ENCODE measurements at places on chromosomes 16 and 17.

- no peak for DNase-seq
Measured at GRCh38 chr17:47318197-47318918, 5.4 kb upstream of the EFCAB13 start.

DNA sequence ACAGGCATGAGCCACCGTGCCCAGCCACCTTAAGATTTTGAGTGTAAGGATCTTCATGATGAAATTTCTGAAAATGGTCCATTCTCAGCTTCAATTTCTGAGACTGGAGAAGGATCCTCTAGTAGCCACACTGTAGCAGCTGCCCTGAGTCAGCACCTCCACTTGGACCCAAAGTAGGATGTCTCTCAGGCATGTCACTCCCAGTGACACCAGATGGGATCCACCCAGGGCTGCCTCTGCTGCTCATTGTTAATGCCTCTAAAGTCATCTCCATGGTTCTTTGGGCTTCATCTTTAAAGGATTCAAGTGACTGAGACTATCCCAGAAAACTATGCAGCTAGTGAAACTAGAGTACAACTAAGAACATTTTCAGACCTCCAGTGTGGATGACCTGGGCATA lies 7.9 kb downstream of the PLD6 start:
- DNase-seq = no peak

DNA sequence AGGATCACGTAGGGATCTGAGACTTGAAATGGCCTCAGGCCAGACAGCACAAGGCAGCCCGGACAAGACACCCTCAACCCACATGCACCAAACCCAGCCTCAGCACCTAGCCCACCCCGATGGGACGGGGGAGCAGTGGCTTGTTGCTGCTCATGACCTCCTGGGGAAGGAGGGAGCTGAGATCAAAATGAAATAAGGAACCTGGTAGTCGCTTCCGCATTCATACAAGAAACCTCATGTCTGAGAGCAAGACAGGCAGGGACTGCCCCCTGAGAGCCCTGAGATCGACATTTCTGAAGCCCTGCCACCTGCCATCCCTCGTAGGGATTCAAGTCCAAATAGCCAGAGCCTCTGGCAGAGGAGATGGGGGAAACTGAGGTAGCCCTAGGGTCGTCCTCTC lies 5.7 kb upstream of the CEP131 start:
- DNase-seq = peak; percentile 24

DNA sequence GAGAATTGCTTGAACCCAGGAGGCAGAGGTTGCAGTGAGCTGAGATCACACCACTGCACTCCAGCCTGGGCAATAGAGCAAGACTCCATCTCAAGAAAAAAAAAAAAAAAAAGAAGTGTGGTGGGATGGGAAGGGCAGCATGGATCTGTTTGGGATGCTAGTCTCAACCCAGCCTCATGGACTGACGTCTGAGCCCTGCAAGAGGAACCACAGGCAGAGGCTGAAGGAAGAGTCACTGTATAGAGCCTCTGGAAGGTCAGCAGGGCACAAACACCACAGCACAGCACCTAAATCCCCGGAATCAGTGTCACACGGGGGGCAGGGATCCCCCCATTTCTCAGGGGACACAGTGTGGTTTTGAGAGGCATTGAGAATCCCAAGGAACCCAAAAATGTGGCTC lies 10.9 kb upstream of the CXCL16 start:
- no peak for DNase-seq

- DNase-seq = no peak
Measured at GRCh38 chr17:28460901-28461300, 12.5 kb upstream of the SLC13A2 start.

DNA sequence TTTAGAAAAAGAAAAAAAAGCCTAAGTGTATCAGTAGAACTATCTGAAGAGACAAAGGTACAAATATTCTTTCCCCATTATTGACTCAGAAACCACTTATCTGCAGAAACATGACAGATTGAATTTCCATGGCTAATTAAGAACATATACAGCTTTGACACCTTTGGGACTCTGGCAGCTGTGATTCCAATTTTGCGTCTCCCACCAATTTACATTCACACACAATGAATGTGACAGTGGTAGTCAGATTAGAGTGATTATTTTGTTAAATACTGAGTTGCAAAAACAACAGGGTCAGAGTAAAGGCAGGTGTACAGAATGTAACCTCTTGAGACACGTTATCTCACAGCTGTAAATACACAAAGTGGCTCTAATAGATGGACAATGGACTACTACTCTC lies 5.3 kb upstream of the PPM1D start:
- no peak for DNase-seq

DNA sequence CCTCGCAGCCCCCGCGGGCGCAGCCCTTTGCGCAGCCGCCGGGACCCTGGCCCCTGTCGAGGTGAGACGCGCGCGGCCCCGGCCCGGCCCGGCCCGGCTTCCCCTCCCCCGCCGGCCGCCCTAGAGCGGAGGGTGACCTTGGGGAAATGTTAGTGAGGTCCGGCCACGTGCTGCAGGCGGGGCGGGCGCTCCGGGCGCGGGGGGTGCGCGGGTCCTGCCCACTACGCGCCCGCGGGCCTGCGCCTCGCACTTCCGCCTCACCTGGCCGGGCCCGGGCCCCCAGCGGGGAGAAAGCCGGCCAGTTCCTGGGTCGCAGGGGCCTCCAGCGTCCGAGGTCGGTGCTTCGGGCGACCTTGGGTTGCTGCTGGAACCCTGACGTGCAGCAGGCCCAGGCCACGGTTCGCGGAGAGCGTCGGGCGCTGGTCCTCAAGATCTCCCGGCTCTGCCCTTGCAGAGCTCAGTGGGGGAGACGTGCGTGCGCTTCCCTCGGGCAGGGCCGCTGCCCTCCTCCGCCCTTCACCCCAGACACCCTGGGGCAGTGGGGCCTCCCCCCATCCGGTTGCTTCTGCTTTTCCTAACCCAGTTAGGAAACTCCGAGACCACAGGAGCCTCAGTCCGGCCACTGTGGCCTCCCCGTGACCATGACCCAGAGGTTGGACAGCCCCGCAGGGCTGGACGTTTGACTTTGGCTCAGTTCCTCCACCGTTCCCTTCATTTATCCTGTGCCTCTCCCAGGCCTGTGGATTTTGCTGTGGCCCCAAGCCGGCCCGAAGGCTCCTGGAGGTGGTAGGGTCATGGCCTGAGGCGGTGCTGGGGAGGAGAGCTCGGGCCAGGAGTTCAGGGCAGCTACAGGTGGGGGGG lies 791 bp downstream of the MCRIP2 start:
- peak; percentile 39 for DNase-seq

- DNase-seq = no peak
Measured at GRCh38 chr17:8327303-8327649, 12.4 kb upstream of the ODF4 start.

DNA sequence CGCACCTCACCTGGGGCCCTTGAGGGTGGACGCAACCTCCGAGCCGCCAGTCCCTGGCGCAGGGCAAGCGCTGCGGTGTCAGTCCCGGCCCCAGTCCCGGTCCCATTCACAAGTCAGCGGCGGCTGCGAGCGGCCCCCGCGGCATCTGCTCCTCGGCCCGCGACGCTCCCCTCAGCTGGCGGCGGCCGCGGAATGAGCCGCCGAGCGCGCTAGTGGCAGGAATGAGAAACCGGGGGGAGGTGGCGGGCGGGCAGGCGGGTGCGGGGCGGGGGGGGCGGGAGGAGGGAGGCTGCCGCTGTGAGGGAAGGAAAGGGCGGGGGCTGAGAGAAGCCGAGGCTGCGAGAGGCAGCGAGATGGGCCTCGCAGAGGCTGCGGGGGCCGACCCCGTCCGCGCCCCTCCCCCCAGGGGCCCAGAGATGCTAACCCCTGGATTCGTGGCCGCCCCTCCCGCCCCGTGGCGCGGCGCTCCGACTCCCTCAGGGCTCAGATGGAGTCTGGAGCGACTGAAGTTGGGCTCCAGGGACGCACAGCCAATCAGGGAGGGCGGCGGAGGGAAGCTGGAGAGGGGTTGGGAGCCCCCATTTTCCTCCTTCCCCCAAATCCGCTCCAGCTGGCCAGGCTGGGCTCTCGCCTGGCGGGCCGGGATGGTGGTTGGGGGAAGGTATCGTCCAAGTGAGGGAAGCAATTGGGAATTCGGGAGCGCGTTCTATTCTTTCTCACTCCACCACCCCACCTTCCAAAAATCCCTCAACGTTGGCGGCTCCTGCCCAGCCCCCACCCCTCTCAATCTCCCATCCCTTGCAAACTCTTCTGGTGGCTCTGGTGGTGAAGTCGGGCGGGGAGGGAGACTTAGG lies at the start of gene CDH11:
Gene CDH11, minus strand, starts transcription at position 194 of the 854 bp plus-strand sequence. CDS start 117,194 bp downstream, outside the sequence.
- DNase-seq = peak; percentile 65

DNA sequence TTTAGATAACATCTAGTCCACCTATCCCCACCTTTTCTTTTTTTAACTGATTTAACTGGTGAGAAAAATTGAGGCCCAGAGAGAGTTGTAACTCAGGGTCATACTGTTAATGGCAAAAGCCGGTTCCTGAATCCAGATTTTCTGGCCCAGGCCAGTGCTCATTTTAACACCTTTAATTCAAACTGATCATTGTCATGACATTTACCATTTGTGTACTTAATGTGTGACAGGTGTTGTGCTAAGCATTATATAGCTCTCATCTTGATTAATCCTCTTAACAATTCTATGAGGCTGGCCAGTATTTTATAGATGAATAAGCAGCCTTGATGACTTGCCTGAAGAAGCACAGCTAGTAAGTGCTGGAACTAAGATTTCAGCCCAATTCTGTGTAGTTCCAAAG lies 14.4 kb downstream of the RHOT1 start:
- DNase-seq = no peak

- no peak for DNase-seq
Measured at GRCh38 chr16:16871196-16871595, 492.3 kb downstream of the NPIPA7 start.

DNA sequence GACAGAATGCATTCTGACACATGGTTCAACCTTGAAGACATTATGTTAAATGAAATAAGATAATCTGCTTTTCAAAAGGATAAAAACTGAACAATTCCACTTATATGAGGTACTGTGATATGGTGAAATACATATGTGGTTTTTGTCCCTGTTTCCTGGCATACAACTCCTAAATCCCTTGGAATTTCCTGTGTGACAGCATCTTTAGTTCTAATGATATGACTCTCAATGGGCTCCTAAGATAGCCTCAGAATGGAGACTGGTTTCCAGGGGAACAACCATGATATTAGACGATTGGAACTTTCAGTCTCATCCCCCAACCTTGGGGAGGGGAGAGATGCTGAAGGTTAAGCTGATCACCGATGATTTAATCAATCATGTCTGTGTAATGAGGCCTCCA lies 37.7 kb upstream of the PHLPP2 start:
- no peak for DNase-seq

DNA sequence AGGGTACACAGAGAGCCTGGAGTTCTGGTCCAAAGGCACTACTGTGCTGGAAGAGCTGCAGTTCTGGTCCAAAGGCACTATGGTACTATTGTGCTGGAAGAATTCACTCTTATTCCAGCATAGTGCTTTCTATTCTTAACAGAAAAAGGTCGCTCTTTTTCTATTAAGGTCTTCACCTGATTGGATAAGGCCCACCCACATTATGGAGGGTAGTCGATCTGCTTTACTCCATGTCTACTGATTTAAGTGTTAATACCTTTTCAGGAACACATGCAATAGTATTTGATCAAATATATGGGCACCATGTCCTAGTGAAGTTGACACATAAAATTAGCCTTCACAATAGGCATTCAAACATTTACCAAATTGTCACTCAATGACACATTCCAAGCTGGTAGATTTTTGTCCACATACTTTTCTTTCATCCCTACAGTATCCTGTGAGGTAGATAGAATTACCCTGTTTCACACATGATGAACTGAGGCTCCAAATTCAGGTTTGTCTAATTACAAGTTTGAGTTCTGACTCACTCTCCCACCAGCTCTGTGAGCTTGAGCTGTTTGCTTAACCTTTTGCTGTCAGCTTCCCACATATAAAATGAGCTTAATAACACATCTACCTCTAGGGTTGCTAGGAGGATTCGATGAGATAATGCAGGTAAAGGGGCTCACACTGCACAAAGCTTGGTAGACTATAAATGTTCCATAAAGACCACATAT lies 129.9 kb downstream of the AIPL1 start:
- no peak for DNase-seq

GRCh38 chr17:50204431-50204830 lies 3.0 kb upstream of the COL1A1 start:
- no peak for DNase-seq

GRCh38 chr16:55030944-55031343 lies 100.3 kb downstream of the IRX5 start:
- DNase-seq = no peak

- DNase-seq = peak; percentile 91
Measured at GRCh38 chr17:78040440-78041385, 82.2 kb downstream of the TNRC6C start.

- no peak for DNase-seq
Measured at GRCh38 chr16:47687694-47688093, 226.6 kb downstream of the PHKB start.
